ENCODE measurements at places on chromosomes 5 and 9. TPM values are rescaled to one million over a fixed set of nuclear protein-coding genes. Genes with fewer than 3 reads are reported as not detected.

GOLGA2 gene
- 133 TPM for total RNA-seq

CA9 gene
- 11.0 TPM for total RNA-seq

SPATA31E1 gene
- total RNA-seq: 4.8 TPM

FAM151B gene
- total RNA-seq: 5.0 TPM

GNAQ gene
- 42.9 TPM for total RNA-seq

DNA sequence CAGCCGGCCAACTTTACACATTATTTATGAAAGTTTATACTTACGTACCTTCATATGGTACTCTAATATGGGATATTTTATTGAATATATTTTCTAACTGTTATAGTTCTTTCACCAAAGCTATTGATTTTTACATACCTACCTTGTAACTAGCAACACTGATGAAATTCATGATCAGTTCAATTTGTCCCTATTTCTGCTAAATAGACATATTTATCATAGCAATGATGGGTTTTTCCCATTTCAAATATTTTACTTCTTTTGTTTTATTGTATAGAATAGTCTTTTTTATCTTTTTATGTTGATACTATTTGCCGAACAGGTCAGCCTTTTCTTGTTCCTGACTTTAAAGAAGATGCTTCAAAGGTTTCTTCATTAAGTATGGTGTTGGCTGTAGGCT lies 59.0 kb upstream of the CTNND2 start:
- no peaks in the 10 kb centered on the region for H3K27me3 ChIP-seq
- H3K4me3 ChIP-seq: no peak overlapping the region
- no peak overlapping the region for H3K27ac ChIP-seq
- no peaks in the 10 kb centered on the region for H3K4me1 ChIP-seq
- H3K36me3 ChIP-seq: no peaks in the 10 kb centered on the region

DNA sequence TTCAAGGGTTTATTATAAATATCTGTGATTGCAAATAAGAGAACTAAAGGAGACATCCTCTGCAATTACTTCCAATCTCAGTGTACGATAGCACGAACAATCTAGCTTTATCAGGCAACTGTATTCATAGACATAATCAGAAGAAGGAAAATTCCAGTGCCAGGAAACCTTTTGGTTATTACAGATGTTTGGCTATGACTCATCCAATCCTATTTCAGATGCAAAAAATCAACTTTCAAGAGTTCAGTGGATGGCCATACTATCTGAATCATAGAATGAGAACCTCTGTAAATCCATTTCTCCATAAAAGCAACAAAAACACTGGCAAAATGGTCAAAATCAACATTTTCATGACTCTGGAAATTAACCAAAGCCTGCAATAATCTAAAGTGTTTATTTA lies 37.9 kb downstream of the GAS1 start:
- no peaks in the 10 kb centered on the region for H3K36me3 ChIP-seq
- no peak overlapping the region for H3K27ac ChIP-seq
- no peak for DNase-seq
- no peaks in the 10 kb centered on the region for H3K4me1 ChIP-seq

DNA sequence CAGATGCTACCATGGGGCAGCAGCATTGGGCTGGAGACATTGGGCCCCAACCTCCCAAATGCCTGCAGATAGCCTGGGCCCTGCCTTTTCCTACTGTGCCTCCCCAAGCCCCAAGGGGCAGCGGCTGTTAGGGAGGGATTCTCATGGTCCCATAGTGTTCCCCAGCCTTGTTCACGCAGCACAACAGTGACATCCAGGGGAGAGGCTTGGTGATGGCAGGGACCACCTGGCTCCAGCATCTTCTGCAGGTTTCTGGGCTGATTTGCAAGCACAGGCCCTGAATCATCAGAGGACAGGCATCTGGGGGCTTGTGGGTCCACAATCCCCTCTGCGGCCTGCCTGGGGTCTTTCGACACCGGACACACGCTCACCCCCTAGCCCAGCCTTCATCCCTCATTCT lies 354.6 kb downstream of the SLIT3 start:
- no peak overlapping the region for H3K4me3 ChIP-seq
- no peaks in the 10 kb centered on the region for H3K4me1 ChIP-seq
- H3K27me3 ChIP-seq: no peaks in the 10 kb centered on the region
- no peaks in the 10 kb centered on the region for H3K36me3 ChIP-seq

DNA sequence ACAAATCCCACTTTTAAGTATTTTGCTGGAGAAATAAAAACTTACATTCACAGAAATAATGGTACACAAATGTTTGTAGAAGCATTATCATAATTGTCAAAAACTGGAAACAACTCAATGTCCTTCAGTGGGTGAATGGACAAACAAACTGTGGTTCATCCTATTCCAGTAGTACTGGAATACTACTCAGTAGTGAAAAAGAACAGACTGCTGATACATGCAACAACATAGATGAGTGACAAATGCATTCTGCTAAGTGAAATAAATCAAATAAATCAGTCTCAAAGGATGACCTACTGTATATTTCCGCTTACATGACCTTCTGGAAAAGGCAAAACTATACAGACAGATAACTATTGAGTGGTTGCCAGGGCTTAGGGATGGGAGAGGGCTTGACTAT lies 114.1 kb downstream of the ANKRD55 start:
- H3K4me3 ChIP-seq: no peak overlapping the region
- H3K36me3 ChIP-seq: no peaks in the 10 kb centered on the region
- DNase-seq: no peak

- H3K36me3 ChIP-seq: no peaks in the 10 kb centered on the region
- no peaks in the 10 kb centered on the region for H3K4me1 ChIP-seq
- no peaks in the 10 kb centered on the region for H3K27me3 ChIP-seq
- no peak for DNase-seq
- H3K4me3 ChIP-seq: no peak overlapping the region
Measured at GRCh38 chr5:98742396-98743073, 30.9 kb upstream of the RGMB start.

DNA sequence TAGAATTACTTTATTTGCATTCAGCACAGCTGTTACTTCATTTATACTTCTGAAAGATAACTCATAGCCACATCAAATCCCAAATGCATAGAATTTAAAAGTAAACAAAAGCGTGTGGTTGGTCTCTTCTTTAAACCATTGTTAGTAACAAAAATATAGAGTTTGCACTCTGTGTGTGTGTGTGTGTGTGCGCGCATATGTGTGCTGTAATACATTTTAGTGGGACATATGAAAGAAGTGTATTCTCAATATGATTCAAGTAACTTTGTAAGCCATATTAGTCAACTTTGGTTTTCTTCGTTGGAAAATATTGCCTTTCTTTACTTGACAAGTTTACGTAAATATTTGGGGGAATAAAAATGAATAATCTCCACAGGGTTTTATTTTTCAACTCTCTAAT lies 106.1 kb upstream of the PRRC1 start:
- H3K27me3 ChIP-seq: no peaks in the 10 kb centered on the region
- H3K27ac ChIP-seq: no peak overlapping the region

DNA sequence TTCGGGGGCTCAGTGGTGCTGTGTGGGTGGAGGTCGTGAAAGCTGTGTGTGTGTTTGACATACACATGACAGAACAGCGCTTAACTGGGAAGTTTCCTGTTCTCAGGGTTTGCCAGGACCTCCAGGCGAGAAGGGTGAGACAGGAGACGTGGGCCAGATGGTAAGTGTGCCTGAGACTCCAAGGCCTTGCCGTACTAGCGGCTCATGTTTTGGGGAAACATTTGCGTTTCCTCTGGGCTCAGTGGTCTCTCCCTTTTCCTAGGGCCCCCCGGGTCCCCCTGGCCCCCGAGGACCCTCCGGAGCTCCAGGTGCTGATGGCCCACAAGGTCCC lies 68.3 kb upstream of the FCN2 start:
- H3K27me3 ChIP-seq: no peaks in the 10 kb centered on the region
- no peak overlapping the region for H3K27ac ChIP-seq
- H3K36me3 ChIP-seq: no peaks in the 10 kb centered on the region
- no peak overlapping the region for H3K4me3 ChIP-seq

- no peak for DNase-seq
- H3K4me3 ChIP-seq: no peak overlapping the region
- H3K4me1 ChIP-seq: no peaks in the 10 kb centered on the region
- no peaks in the 10 kb centered on the region for H3K27me3 ChIP-seq
- H3K36me3 ChIP-seq: no peaks in the 10 kb centered on the region
- H3K27ac ChIP-seq: no peak overlapping the region
Measured at GRCh38 chr5:83742089-83742488, 21.4 kb upstream of the HAPLN1 start.
